Kasumi-1 (cell line): ENCODE measurements at places on chromosomes 2 and 18.

DNA sequence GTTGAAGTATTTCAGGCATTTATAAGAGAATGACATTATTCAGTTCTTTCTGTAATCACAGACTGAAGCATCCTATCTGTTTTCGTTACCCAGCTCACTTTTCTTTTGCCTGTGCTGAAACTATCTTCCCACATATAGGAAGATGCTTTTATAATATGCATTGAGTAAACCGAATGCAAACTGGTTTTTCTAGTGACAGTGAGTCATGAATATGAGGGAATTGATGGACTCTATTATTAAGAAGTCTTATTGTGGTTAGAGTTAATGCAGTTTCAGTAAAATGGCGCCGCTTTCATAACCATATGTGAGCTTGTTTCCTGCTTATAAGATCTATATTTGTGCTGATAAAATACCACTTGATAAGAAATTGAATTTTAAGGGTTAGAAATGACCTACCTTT, 59.2 kb downstream of the ACVR2A start:
- no peak for DNase-seq

DNA sequence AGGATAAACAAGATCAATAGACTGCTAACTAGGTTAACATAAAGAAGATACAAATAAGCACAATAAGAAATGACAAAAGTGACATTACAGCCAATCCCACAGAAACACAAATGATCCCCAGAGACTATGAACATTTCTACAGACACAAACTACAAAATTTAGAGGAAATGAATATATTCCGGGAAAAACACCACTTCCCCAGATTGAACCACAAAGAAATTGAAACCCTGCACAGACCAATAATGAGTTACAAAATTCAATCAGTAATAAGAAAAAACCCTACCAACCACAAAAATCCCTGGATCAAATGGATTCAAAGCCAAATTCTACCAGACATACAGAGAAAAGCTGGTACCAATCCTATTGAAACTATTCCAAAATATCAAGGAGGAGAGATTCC, 232.4 kb upstream of the RBMS1 start:
- no peak for DNase-seq

DNA sequence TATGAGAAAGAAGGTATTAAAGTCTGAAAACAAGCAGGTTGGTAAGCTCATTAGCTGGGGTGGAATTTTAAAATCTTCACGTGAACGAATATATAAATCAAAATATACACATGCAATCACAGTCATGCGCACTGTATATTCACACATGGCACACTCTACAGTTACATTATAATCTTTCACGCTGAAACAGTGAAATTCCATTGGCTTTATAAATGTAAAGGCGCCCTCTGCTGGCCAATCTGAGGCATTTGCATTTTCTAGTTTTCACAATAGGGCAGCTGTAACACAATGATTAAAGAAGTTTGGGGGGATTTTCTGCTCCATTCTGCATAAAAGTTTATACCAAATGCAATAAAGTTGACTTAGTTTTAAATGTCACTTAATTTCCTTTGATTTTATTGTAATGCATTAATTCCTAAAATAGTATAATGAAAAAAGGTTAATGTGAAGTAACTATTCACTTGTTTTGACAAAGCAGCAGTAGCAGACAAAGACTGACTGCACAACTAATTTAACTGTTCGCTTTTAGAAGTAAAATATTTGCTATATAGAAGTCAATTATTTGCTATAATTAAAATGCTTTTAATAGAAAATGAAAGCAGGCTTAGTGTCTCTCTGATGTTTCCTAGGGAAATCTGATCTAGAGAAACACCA, 17.2 kb downstream of the IFIH1 start:
- DNase-seq = peak; percentile 90

DNA sequence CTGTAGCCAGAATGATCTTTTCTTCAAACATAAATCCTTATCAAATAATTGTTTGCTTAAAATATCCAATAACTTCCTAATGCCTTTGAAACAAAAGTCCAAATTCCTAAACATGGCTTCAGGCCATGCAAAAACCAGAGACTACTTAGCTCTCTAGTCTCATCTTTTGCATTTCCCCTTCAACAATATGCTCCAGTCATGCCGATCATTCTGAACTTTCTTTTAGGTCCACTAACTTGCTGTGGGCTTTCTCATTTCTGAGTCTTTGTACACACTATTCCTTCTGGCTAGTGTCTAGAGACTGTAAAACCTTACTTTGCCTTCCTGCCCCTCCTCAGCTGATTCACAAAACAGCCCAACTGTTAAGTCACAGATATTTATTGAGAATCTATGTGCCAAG, 51.5 kb downstream of the VIL1 start:
- no peak for DNase-seq

DNA sequence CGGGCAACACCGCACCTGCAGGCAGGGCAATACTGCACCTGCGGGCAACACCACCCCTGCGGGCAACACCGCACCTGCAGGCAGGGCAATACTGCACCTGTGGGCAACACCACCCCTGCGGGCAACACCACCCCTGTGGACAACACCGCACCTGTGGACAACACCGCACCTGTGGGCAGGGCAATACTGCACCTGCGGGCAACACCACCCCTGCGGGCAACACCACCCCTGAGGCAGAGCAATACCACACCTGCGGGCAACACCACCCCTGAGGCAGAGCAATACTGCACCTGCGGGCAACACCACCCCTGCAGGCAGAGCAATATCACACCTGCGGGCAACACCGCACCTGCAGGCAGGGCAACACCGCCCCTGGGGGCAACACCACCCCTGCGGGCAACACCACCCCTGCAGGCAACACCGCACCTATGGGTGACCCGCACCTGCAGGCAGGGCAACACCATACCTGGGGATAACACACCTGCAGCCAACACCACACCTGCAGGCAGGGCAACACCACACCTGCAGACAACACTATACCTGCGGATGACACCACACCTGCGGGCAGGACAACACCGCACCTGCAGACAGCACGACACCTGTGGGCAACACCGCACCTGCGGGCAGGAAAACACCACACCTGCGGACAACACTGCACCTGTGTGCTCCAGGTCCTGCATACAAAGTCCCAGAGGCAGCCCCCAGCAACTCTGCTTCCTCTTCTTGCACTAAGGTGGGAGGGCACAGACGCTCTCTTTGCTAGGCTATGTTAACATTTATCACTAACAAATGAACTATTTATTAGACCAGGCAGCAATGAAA, 57.7 kb downstream of the EIPR1 start:
- no peak for DNase-seq

DNA sequence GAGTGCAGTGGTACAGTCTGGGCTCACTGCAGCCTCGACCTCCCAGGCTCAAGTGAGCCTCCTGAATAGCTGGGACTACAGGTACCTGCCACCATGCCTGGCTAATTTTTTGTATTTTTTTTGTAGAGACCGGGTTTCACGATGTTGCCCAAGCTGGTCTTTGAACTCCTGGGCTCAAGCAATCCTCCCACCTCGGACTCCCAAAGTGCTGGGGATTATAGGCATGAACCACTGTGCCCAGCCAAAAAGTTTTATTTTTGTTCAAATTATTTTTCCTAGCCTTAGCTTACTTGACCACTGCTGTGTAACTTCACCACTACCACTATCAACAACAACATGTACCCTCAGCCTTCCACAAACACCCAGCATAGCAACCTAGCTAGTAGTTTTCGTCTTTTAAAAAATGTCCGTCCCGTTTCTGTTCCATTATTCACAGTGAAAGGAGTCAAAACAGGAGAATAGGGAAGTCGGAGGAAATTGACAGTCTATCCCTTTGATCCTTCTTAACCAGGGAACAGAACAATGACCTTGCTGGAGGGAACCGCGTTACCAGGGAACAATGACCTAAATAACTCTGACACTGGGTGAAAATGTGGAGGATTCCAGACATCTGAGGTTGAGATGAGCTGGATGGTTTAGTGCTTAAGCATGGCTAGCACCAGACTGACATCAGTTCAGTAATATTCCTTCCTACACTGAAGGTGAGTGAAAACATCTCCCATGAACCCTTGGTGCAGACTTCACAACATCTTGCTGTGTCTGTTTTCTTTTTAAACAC, 69.2 kb upstream of the ARL4C start:
- no peak for DNase-seq

DNA sequence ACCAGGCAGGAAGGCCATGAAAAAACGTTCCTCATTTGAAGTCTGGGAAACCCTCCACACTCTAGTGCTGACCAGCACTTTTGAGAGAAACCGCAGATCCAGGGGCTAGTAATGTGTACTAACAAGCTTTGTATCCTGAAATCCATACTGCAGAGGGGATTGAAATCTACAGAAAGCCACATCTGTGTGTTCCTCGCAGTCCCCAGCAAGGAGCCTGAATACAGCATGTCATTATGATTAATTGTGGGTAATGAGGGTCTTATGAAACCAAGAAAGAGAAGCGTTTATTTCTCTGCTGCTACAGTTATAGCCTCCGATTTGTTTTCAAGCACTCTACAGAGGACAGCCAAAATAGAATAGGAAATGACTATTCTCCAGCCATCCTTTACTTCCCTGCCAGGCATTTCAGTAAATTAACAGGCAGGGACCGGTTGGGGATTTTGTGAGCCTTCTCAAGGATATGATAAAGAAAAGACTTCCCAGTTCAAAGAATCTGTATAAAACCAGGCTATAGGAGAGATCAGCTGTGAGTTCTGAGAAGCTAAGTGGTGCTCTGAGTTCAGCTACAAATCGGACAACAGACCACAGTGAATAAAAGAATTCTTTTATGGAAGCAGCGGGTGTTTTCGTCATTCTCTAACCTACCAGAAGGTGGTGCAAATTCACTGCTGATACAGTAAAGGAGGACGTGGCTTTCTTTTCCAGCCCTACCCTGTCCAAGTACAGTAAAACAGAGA, 133.4 kb downstream of the INSIG2 start:
- DNase-seq = peak; percentile 78

DNA sequence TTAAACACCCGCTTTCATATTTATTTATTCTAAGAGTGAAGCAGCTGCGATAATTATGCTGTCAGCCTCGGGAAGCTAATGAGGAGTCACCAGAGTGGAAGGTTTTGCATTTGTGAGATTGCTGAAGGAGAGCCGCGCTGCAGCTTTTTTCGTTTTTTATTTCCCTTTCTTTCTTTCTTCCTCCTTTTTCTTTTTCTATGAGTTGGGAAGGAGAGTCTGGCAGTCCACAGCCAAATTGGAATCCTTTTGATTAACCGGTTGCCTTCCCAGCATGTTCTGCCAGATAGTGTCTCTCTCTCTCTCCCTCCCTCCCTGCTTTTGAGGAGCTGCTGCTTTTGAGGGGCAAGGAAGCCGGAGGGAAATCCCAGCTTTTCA, 82.1 kb downstream of the CDK15 start:
- no peak for DNase-seq

DNA sequence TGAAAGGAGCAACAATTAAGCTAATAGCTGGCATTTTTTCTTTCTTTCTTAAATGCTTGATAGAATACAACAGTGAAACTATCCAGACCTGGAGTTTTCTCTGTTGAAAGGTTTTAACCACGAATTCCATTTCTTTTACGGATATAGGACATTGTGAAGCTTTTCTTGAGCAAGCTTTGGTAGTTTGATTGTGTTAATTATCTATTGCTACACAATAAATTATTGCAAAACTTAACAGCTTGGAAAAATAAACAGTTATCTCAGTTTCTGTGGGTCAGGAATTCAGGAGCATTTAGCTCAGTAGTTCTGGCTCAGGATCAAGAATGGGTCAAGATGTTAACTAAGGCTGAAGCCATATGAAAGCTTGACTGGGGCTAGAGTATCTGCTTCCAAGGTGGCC, 11.7 kb downstream of the PHOSPHO2 start:
- DNase-seq = no peak

- no peak for DNase-seq
Observed at GRCh38 chr2:72991980-72992733, 74.8 kb downstream of the EMX1 start.

GRCh38 chr2:109218792-109219126, 89.8 kb downstream of the SH3RF3 start:
- no peak for DNase-seq

DNA sequence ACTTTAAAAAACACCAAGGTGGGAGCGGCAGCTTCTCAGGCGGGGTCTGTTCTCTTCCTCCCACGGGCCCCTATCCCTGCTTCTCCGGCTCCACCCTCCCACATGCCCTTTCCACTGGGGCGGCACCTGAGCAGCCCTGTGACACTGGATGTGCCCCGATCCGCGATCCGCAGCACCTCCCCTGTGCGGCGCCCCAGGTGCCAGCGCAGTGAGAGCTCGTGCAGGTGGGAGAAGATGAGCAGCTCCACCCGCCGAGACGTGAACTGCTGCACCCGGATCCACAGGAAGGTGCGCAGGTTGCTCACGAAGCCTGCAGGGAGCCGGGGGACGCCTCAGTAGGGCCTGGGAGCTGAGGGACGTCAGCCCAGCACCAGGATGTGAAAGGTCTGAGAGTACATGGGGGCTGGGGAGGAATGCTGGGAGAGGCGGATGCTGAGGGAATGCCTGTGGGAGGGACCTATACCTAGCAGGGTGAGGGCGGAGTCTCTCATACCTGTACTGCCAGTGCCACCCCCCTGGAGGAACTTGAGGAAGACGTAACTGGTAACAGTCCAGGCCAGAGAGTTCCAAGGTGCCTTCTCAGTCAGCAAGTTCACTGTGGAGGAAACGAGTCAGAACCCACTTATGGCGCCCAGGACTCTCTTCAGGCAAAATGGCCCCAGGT, 2.8 kb downstream of the ABCB6 start:
- no peak for DNase-seq

GRCh38 chr2:238501311-238501710, 74.6 kb downstream of the ASB1 start:
- no peak for DNase-seq

DNA sequence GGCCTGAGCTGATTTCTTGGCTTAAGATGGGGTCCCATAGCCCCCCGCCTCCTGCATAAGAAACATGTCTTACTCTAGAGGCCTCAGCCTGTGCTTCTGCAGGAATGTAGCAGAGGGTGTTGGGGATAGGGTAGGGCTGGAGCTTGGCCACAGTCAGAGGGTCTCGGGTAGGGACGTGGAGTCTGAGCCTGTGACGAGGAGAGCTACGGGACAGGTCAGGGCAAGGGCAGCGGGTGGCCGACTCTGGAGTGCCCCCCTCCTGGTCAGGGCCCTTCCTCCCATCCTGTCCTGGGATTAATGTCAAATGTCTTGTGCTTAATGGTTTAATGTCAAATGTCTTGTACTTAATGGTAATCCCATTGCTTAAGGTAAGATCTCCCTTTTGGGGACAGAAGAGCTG, 130.4 kb downstream of the GLI2 start:
- no peak for DNase-seq

- DNase-seq = peak; percentile 72
Observed at GRCh38 chr2:65053199-65053598, 3.0 kb upstream of the CEP68 start.

DNA sequence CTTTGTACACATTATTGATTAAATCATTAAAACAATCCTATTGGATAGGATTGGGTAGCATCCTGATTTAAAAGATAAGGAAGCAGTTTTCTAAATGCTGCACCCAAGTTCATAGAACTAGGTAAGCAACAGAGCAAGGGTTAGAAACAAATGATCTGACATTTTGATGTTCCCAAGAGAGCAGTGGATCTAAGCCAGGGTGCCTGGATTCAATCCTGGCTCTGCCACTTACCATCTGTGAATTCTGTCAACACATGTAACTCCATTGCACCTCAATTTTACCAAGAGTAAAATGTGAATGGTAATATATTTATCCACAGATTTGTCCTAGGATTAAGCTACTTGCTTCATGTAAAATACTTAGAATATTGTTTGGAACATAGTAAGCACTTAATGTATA, 982.6 kb upstream of the FANCL start:
- DNase-seq = no peak

- no peak for DNase-seq
Observed at GRCh38 chr2:111938392-111938791, 40.0 kb downstream of the MERTK start.
